Hematopoietic multipotent progenitor cell treated with erythropoietin and hydrocortisone succinate and interleukin-3 and kit ligand, for 6 days (in vitro differentiated cells): ENCODE measurements at places on chromosomes 11 and 22.

DNA sequence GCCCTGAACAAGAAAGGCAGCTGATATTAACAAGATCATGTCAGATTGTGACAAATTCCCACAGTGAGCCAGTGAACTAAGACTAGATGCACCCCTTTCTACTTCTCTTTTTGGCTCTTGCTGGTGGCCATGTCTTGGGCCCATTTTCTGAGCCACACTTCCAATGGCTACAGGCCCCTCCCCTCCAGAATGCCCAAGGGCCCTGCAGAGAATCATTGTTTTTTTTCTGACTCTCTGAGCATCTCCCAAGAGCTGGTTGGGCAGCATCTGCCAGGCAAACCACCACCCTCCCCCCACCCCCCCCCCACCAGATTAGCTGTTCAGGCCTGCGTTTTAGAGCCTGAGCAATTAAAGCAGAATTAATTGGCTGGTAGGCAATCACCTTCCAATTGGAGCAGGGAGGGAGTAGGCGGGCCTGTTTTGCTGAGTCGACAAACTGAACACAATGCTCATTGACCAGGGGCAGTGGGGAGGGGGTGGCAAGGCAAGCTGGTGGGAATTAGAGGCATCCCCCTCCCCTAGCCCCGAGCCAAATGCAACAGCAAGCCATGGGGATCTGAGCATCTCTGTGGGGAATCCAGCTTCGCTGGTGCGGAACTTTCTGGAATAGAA, 541.4 kb downstream of the MN1 start:
- no peak for DNase-seq

GRCh38 chr22:31241936-31242335, 29.8 kb downstream of the LIMK2 start:
- no peak for DNase-seq

- no peak for DNase-seq
These were observed 555.1 kb downstream of the OPCML start for GRCh38 chr11:132977241-132977640.

GRCh38 chr11:19844806-19845205, 132.2 kb downstream of the NAV2 start:
- no peak for DNase-seq

DNA sequence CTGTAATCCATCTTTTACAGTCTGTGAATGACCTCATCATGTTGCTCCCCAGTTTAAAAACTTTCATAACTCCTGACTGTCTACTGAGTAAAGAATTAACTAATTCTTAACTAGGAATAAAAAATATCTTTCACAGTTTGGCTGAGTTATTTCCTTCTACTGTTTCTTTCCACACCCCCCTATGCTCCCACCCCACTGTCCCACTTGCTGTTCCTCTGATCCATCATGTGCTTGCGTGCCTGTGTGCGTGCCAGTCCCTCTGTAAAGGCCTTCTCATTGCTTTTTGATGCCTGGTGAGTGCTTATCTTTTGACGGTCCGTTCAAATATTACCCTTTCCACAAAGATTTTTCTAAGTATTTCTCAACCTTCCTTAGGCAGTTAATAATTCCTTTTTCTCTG, 55.6 kb downstream of the ATG16L2 start:
- DNase-seq: no peak

DNA sequence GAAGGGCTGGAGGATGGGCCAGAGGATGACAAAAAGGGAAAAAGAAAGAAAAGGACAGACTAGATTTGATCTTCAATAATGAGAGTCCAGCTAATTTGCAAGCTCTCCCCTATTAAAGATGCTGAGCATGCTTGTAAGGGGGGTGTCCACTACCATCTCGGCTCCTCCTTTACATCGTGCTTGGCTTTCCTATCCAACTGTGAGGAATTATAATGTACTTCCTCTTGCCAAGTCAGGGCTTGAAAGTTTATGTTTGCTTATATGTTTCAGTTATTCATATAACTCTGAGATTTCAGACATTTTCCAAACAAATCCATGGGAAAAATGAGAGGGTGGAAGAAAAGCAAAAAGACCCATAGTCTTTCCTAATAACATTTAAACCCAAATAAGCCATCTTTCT, 387.1 kb downstream of the METTL15 start:
- DNase-seq: no peak

GRCh38 chr22:46173152-46173551, 22.8 kb downstream of the PPARA start:
- no peak for DNase-seq

DNA sequence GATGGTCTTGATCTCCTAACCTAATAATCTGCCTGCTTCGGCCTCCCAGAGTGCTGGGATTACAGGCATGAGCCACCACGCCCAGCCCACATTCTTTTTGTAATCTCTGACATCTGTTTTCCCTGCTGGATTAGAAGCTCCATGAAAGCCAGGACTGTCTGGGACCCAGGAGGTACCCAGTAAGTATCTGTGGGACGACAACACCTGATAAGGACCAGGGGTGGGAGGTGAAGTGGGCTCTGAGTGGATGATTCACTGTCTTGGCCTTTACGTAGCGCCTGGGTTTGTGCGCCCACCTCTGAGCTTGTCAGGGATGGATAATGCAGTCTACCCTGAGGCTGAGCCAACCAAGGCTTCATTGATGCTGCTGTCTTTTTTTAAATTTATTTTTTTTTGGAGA, 118.8 kb downstream of the ABTB2 start:
- no peak for DNase-seq

DNA sequence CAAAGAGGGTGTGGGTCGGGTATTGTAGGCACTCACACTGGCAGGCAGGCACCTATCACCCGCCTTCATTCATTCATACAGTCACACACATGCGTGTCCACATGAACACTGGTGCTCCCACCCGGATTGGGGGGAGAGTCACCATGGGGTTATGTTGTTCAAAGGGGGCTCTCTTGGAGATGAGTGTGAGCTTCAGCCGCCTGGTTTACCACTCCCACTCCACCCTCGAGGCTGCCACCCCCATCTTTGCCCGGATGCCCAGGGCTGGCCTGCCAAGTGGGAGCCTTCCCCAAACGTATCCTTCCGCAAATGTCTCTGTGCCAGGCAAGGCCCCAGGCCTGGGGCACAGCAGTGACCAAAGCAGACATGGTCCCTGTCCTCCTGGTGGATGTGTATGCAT, 22.6 kb downstream of the MRGPRD start:
- no peak for DNase-seq

DNA sequence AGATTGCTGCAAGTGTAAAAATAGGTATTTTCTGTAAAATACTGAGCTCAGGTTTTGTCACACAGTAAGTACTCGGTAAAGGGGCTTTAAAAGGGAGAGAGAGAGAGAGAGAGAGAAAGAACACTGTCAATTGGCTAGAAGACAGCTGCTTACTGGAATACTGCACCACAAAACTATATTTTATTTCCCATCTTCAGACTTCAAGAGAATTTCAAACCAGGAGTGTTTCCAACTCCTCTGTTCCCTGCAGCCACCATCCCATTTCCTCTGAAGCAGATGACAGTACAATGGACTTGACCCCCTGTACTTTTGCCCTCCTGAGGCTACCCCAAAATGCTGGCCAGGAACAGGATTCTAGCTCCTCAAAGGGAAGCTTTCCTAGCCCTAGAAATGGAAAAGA, 89.7 kb downstream of the RELT start:
- DNase-seq: no peak

DNA sequence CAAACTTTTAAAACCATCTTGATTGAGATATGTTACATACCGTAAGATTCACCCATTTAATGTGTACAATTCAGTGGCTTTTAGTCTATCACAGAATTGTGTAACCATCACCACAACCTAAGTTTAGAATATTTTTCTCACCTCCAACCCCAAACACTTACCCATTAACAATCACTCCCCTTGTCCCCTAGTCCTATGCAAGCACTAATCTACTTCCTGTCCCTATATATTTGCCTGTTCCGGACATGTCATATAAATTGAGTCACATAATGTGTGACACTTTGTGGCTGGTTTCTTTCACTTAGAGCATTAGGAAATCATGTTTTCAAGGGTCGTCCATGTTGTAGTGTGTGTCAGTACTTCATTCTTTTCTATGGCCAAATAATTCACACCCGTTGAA, 38.8 kb downstream of the RASSF10 start:
- DNase-seq: no peak

- DNase-seq: no peak
These were observed 4.5 kb downstream of the GAL start for GRCh38 chr11:68688881-68689280.

DNA sequence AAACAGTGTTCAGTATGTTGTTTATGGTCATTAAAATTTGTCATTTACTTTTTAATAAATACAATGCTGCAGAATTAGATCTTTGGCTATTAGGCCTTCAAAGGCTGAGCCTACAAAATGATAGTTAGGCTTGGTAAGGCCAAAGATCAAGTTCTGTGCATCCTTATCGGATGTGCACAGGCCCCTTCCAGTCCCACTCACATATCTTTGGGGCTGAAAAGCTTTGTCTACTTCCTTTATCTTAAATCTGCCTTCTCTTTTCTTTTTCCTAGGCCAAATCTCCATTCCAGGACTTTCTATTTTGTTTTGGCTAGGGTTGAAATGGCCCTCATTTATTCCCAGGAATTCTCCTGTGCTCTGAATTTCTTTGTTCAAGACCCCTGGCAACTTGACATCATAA, 3.4 kb upstream of the GLB1L2 start:
- DNase-seq: no peak

DNA sequence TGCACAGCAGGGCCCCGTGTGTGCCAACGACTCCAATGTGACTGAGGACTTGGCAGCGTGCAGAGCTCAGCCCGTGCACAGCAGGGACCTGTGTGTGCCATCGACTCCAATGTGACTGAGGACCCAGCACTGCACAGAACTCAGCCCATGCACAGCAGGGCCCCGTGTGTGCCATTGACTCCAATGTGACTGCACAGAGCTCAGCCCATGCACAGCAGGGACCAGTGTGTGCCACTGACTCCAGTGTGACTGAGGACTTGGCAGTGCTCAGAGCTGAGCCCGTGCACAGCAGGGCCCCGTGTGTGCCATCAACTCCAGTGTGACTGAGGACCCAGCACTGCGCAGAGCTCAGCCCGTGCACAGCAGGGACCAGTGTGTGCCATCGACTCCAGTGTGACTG, 347.8 kb upstream of the B3GAT1 start:
- no peak for DNase-seq

GRCh38 chr11:1665313-1665712, 31.7 kb upstream of the KRTAP5-6 start:
- DNase-seq: no peak

DNA sequence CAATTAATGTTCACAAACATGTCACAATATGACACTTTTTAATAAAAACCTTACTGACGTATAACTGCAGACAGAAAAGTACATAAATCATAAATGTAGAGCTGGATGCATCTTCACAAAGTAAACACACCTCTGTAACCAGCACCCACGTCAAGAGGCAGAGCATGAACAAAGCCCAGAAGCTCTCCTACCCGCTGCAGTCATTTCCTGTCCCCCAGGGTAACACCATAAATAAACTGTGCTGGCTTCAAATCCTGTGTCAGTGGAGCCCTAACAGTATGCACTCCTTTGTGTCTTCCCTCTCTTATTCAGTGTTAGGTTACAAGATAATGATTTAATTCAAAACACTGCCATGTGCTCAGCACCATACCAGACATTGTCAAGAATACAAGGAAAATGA, 5.7 kb downstream of the SYT13 start:
- no peak for DNase-seq

- no peak for DNase-seq
These were observed 7.4 kb downstream of the MMP7 start for GRCh38 chr11:102523189-102523570.

DNA sequence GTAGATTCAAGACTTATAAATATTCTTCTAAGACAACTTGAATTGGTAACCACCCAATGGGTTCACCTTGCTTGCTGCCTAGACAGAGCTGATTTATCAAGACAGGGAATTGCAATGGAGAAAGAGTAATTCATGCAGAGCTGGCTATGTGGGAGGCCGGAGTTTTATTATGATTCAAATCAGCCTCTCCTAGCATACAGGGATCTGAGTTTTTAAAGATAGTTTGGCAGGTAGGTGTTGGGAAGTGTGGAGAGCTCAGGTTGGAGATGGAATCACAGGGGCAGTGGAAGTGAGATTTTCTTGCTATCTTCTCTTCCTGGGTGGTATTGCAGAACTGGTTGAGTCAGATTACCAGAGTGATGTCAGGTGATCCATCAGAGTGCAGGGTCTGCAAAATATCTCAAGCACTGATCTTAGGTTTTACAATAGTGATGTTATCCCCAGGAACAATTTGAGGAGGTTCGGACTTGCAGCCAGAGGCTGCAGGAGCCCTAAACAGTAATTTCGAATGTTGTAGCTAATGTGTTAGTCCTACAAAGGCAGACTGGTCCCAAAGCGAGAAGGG, 1448.6 kb upstream of the RAG2 start:
- no peak for DNase-seq

DNA sequence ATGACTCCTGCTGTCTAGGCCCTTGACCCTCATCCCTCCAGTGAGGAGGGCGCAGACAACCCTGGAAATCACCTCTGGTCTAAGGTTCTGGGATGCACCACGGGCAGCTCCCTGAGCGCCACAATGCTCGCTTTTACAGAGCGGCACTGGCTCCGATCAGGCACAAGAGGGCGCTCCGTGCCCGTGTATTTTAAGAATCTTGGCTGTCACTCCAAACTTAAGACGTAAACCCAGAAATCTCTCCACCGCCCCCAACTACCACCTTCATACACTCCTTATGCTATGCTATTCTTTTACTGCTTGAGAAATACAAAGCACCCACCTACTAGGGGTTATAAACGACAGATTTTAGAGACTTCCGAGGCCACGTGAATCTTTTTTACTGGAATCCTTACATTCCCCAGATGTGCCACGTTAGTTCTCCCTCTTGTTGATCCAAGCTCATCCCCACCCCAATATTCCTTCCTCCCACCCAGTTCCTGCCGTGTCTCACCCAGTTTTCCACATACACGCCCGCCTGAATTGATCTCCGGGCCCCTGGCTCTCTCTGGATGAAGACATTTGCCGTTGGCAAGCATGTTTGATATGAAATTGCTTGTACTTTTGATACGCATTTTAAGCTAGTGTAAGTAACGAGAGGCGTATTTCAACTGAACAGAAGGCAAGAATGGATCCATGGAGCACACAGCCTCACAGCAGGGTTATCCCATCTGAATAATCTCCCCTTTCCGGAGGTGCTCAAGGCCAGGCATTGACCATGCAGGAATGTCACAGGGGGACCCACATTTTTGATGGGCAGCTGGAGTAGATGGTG, 453.5 kb downstream of the OPCML start:
- DNase-seq: peak; percentile 78

DNA sequence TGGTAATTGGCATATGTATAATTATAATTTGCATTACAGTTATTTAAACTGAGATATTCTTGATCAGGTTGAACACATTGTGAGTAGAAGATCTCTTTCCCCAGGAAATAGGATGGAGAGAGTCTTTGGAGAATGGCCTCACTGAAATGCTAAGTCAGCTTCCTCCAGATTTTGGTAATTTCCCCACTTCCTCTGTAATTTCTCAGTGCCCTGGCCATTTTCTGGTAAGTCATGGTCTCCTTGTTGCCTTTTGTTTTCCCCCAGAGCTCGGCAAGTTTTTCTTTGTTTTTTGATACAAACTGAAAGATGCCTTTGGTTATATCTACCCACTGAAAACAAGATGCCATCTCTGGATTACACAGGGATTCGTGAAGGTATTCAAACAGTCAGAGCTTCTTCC, 12.8 kb upstream of the FBXO3 start:
- DNase-seq: no peak

- DNase-seq: no peak
These were observed 72.2 kb downstream of the GAB2 start for GRCh38 chr11:78345450-78345849.

GRCh38 chr11:15176646-15177163, 62.0 kb downstream of the INSC start:
- no peak for DNase-seq
